ENCODE measurements at places on chromosomes 13 and 19. TPM values are rescaled to one million over a fixed set of nuclear protein-coding genes. Genes with fewer than 3 reads are reported as not detected.

The ZNF555 gene
- total RNA-seq: 5.9 TPM

The PTPRH gene
- total RNA-seq: 6.5 TPM

DNA sequence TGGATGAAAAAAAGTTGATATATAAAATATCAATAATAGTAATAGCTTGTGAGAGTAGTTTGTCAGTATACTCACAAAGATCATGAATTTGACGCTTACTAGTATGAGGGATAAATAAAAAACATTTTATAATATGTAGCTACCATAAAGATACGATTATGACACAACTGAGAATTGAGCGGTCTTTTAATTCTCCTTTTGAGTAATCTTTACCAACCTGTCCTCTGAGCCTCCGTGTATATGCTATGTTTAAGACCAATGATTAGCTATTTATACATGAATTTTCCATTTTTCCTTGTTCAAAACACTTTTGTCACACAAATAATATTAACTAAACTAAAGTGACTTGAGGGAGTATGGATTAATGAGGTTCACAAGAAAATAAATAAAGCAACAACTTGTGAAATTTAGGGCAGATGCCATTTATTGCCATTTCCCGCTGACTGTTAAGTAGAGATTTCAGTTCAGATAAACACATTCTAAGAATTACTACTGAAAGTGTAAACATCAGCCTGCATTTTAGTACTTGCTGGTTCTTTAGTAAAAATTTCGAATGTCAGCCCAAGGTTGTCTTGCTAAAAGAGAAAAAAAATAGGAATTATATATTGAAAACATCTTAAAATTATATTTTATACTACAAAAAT is 6.2 kb upstream of the IRS2 start:
- DNase-seq: no peak

The DUS3L gene
- 82.9 TPM for total RNA-seq

GRCh38 chr13:98253526-98253925 is 76.5 kb upstream of the RNF113B start:
- DNase-seq: no peak

The CD33 gene
- total RNA-seq: not detected

DNA sequence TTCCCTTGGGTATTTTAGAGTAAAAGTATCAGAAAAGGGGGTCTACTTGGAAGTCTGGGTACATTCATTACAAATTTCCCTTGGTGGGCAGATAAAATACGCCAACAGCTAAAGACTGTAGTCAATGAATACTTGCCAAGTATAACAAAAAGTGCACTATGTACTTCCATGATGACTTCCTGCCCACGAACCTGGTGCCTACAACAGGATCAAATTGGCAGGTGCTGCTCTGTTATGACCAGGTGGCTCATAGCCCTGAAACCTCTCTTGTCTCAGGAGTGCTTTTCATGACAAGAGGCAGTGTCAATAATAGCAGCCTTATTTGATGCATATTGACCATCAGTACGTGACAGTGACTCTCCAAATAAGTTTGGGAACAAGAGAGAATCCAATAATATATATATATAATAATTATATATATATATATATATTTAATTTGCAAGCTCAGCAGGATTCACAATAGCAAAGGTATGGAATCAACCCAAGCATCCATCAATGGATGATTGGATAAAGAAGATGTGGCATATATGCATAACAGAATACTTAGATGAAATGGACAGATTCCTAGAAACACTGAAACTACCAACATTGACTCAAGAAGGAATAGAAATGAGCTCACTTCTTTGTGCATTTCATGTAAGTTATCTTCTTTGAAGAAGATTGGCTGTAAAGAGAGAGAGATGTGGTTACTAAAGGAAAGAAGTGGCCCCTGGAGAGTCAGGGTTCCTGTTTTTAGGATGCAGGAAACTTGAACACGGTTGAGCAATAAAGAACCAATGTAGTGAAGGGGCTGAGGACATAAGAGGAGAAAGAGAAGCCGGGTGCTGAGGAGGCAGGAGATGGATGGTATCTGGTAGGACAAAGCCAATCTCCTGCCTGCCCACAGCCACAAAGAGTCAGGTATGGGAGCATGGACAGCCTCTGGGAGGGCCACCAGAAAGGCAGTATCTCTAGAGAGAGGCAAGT is 52.0 kb upstream of the GTF2F2 start:
- no peak for DNase-seq

GRCh38 chr13:98365302-98365701 is 188.2 kb upstream of the RNF113B start:
- DNase-seq: no peak

DNA sequence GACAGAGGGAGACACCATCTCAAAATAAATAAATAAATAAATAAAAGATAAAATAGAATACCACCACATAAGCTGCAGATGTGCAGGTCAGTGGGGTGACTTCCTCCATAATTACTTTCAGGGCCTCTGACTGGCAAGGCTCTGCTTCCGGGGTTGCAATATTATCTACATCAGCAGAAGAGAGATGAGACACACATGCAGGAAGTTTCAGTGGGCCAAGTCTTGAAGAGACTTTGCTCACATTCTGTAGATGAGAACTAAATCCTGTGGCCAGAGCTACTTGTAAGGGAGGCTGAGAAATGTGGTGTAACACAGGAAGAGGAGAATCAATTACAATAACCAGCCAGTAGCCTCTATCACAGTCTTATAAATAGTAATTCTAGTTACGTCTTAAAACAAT is 89.9 kb upstream of the MAB21L1 start:
- no peak for DNase-seq

DNA sequence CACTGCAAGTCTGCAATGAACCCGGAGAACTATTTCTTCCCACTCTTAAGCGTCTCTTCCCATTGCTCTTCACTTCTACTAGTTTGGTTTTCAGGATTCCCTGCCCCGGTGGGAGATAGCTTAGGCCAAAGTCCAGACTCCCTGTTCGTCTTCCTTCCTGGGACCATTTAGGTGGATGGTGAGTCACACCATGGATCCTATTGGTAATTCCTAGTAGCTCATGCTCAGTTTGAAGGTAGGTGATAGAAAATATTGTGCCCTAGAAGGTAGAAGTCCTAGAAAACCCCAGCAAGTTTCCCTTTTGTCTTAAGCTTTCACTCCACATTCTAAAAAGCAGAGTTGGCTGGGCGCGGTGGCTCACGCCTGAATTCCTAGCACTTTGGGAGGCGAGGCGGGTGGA is 13.8 kb downstream of the CHAF1A start:
- no peak for DNase-seq

- no peak for DNase-seq
Measured at GRCh38 chr13:49836516-49836915, 44.0 kb upstream of the KPNA3 start.

- no peak for DNase-seq
Measured at GRCh38 chr19:47186446-47187334, 44.3 kb downstream of the BBC3 start.

DNA sequence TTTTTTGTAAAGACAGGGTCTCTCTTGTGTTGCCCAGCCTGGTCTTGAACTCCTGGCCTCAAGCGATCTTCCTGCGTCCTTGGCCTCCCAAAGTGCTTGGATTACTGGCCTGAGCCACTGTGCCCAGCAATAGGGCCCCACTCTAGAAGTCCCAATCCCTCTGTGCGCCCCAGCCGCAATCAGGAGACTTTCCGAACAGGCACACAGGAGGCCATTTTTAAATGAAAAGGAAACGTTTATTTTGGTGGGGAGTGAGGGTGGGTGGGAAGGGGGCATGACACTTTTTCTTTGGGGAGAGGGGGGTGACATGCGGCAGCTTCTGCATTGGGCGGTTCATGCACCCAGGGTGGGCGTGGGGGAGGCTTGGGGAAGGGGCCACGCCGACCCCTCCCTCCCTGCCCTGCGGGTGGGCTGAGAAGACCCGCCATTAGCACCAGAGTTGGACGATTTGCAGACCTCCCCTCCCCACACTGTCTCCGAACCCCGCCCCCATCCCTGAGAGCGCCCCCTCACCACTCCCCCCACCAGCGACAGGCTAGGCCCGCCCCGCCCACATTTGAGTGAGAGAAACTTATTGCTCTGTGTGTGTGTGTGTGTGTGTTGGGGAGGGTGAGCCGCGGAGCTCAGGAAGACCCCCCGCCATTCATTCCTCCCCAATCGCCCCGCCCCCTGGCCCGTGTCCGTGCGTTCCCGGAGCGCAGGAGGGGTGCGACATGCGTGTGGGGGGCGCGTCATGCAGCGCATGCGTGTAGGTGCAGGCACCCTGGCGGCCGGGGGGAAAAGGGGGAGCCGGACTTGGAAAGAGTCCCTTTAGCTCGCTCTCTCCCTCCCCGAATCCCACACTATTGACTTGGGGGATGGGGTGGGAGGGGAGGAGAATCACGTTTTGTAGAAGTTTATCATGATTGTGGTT is 17.2 kb downstream of the KCNC3 start:
- no peak for DNase-seq

The ZNF433 gene
- total RNA-seq: 4.9 TPM

The PPP1R13L gene
- total RNA-seq: 2.8 TPM

DNA sequence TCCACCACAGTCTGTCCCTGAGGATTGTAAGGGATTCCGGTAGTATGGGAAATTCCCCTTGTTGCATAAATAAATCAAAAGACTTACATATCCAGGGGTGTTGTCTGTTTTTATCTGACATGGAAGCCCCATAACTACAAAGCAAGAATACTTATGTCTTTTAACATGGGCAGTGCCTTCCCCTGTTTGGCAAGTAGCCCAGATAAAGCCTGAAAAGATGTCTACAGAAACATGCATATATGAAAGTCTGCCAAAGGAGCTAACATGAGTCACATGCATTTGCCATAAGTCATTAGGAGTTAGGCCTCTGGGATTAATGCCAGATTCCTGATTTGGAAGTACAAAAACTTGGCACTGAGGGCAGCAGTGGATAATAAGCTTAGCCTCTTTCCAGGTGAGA is 62.1 kb downstream of the ZNF737 start:
- peak; percentile 8 for DNase-seq

DNA sequence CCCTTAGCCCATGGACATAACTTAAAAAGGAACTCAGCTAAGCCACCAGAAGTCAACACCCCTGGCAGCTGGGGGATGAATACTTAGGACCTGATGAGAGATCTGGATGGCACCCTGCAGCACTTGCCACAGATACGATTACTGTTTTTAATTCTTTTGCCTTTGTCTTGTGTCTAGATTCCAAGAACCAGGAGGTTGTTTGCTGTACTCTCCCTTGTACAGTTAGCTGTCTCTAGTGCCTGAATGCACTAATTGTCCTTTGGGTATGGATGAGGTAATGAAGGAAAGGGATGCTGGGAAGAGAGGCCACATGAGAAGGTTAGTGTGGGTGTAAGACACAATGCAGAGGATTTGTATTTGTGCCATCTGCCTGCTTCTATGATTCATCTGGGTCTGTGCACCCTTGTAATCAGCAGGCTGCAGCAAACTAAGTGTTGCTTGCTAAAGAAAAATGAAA is 385.8 kb downstream of the KCNRG start:
- DNase-seq: peak; percentile 85

DNA sequence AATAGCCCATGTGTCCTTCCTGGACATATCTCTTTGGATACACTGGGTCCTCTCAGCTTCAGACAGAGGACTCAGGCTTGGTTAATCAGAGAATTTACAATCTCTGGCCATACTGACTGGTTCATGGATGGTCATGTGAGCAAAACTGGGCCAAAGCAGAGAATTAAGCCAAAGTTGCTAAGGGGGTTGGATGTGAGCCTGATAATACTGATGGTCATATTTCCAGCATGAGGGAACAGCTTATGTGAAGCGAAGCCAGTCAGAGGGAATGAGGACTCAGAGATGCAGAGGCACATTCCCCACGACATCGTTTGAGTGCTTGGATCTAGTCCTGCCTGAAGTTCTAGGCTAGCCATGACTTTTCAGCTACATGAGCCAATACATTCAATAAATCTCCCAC is 22.0 kb upstream of the LRRC4B start:
- no peak for DNase-seq

The LRRC25 gene
- not detected for total RNA-seq

DNA sequence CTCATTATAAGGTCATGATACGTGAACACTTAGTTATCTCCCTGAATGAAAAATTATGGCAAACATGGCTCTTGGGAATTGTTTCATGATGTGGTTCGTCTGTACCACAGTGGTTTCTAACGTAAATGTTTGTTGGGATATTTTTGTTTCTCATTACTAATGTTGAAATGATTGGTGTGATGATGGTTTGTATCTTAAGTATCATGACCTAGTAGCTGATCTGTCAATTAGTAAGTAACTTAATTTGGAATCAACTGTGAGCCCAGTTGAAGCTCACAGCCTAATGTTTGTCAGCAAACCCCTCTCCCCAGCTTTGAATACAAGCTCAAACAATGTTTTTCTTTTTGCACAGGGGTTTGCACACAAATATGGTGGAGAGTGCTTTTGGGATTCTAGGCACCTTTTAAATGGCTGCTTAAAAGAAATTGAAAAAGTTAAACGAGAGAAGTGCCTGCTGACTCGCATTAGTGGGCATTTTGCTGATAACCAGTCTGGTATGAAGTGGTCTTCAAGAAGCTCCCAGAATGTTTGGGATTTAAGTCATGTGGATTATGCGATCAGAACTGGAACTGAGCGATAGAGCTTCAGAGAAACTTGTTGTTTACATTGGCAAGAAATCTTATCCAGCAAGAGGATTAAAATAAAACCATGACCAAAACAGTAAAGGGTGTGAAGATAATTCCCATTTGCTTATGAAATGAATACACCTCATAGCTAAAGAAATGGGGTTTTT is 68.2 kb downstream of the LMO7 start:
- DNase-seq: peak; percentile 86

DNA sequence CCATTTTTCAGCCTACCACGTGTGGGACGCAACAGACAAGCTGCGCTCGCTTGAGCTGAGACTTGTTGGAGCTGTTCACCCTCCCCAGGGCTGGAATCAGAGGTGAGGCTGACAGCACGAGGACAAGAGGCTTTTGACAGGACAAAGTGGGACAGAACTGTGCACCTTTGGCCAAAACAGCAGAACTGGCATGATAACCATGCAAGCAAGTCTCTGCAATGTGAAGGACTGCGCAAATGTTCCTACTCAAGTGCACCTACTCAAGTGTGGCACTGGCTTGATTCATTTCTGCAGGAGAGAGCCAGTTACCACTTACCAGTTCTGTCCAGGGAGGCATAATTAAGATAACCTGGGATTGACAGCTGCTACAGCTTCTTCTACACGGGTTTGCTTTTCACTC is 62.2 kb upstream of the TM9SF2 start:
- DNase-seq: no peak

- no peak for DNase-seq
Measured at GRCh38 chr19:54521022-54521859, 18.6 kb downstream of the LAIR2 start.

The EXOC3L2 gene
- total RNA-seq: under 0.01 TPM

The SELENOV gene
- total RNA-seq: not detected

The SWSAP1 gene
- total RNA-seq: 0.45 TPM

- peak; percentile 57 for DNase-seq
Measured at GRCh38 chr19:41860419-41861115, 512 bp downstream of the RPS19 start.

The LIM2 gene
- not detected for total RNA-seq
